Stimulated activated CD4-positive, alpha-beta T cell treated with anti-CD3 and anti-CD28 coated beads, Interleukin-15, amount 100 ng/mL, for 1 hour (primary cell): ENCODE measurements at places on chromosomes 16 and 17.

- DNase-seq, result no peak
Observed at GRCh38 chr16:2866431-2866830, 8.5 kb upstream of the PRSS22 start.

GRCh38 chr16:72428681-72429376 is 256.9 kb upstream of the PMFBP1 start:
- no peak for DNase-seq

DNA sequence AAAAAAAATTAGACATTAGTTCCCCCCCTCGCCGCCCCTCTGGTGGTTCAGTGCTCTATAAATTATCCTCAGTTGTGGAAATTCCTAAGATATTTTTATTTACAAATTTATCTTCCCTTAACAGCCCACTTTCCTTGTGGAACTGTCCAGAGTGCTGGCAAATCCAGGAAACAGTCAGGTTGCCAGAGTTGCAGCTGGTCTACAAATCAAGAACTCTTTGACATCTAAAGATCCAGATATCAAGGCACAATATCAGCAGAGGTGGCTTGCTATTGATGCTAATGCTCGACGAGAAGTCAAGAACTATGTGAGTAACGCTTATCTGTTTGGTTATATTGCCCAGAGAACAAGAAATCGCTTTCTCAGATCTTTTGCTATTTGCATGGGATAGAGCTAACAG is 2.9 kb downstream of the KPNB1 start:
- no peak for DNase-seq

DNA sequence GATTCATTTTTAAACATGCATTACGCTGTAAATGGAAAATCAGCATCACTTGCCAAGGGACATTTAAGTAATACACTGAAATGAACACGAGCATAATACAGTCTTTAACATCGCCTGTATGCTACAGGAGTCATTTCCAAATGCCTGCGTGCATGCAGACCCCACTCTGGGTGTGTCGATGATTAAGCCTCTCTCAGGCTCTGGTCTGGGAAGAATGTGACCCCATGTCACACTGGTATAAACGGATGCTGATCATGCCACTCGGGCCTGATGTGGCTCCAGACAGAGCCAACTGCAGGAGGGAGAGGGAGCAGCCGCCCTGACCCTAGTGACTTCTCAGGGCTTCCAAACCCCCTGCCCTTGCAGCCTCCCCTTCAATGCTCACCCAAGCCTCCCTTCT is 10.8 kb downstream of the EMP2 start:
- DNase-seq, result no peak

GRCh38 chr16:2791174-2791573 is 3.8 kb upstream of the PRSS33 start:
- no peak for DNase-seq

- DNase-seq, result no peak
Observed at GRCh38 chr17:48770954-48771353, 42.4 kb upstream of the HOXB13 start.
